ENCODE measurements at places on chromosomes 4 and X.

DNA sequence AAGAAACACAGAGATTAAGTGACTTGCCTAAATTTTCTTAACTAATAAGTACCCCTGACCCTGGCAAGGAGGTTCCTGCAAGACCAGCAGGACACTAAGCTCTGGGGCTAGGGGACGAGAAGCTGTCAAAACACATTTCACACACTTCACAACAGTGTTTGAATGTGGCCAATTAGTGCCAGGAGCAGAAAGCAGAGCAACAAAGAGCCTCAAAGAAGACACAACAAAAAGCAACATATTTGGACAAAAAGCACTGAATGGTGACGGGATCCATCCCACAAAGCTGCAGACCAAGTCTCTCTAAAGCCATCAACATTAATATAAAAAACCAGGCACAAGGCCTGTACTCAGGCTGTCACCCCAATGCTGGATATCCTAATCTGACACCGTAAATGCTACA is 361.9 kb upstream of the RASGEF1B start:
- no peak for DNase-seq

- DNase-seq, result no peak
Measured at GRCh38 chr4:173211222-173211621, 42.6 kb downstream of the GALNT7 start.

- DNase-seq, result no peak
Measured at GRCh38 chr4:113641025-113641431, 120.5 kb downstream of the CAMK2D start.

- DNase-seq, result no peak
Measured at GRCh38 chr4:105108971-105109370, 37.7 kb upstream of the TET2 start.

DNA sequence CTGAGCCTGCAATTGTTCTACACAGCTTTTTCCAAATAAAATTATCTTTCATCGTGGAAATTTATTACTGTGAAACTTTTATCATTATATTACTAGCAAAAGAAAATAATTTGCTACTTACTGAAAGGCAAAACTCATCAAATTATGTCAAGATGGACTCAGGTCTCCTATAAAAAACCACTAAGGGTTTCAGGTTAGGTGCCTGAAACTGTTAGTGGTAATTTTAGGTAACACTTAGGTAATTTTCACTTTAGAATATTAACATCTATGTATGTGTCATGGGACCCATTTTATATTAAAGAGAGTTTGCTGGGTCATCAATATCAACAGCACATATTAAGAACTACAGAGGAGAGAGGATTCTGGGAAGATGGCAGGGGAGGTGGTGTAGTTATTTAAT is 651.5 kb downstream of the CENPC start:
- no peak for DNase-seq

Data from activated CD4-positive, alpha-beta T cell treated with anti-CD3 and anti-CD28 coated beads for 36 hours (primary cell).